ENCODE measurements at places on chromosomes 13 and 19. TPM values are rescaled to one million over a fixed set of nuclear protein-coding genes. Genes with fewer than 3 reads are reported as not detected.

GRCh38 chr19:7395360-7396066 lies 46.8 kb downstream of the ARHGEF18 start:
- H3K27me3 ChIP-seq: no peaks in the 10 kb centered on the region
- peak overlapping the region; percentile 98 for H3K27ac ChIP-seq
- peaks cover 32% of the 10 kb centered on the region for H3K4me1 ChIP-seq
- peaks cover 4% of the 10 kb centered on the region for H3K36me3 ChIP-seq
- peak overlapping the region; percentile 99 for H3K4me3 ChIP-seq

- no peaks in the 10 kb centered on the region for H3K36me3 ChIP-seq
- H3K4me1 ChIP-seq: no peaks in the 10 kb centered on the region
- no peak overlapping the region for H3K27ac ChIP-seq
- peak; percentile 19 for DNase-seq
- H3K27me3 ChIP-seq: no peaks in the 10 kb centered on the region
Observed at GRCh38 chr13:76667551-76667950, 218.7 kb downstream of the KCTD12 start.

DNA sequence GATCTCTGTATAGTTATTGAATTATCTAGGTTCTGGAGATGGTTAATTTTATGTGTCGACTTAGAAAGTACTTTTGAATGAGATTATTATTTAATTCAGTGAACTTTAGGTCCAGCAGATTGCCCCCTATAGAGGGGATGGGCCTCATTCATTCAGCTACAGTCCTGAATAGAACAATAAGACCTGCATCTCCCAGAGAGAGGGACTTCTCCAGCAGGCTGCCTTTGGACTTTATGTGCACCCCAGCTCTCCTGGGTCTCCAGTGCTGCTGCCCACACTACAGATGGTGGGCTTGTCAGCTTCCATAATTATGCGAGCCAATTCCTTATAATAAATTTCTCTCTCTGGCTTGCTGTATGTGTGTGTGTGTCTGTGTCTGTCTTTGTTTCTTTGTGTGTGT lies 39.3 kb upstream of the KL start:
- H3K27me3 ChIP-seq: no peaks in the 10 kb centered on the region
- H3K27ac ChIP-seq: no peak overlapping the region
- no peak for DNase-seq
- no peak overlapping the region for H3K4me3 ChIP-seq
- H3K4me1 ChIP-seq: no peaks in the 10 kb centered on the region

DNA sequence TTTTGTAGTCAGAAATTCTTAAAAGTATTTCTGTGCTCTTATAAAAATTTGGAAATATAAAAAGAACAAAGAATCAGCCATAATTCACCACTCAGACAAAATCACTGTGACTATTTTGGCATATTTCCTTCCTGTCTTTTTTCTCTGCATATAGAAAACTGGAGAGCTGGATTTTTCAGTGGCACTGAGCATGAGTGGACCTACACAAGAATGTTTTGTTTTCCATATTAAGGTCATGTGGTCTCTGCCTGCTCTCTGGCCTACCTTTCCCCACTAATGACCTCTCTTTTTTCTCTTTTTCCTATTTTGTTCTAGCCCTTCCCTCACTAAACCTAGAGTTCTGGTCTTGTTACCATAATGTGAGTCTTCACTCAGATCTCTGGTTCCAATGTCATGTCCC lies 17.6 kb upstream of the USP12 start:
- no peaks in the 10 kb centered on the region for H3K36me3 ChIP-seq
- peaks cover 3% of the 10 kb centered on the region for H3K4me1 ChIP-seq
- H3K27me3 ChIP-seq: no peaks in the 10 kb centered on the region
- no peak overlapping the region for H3K4me3 ChIP-seq
- no peak overlapping the region for H3K27ac ChIP-seq
- no peak for DNase-seq

DNA sequence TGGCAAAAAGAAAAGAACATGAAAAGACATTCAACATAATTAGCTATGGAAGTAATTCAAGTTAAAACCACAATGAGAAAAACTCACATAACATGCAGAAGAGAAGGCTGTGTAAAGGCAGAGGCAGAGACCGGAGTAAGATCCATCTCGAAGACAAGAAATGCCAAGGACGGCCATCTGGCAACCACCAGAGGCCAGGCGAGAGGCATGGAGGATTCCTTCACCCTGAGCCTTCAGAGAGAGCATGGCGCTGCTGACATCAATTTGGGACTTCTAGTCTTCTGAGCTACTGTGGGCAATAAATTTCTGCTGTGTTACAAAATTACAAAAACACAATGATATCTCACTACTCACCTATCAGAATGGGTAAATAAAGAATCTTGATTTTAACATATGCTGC lies 381.0 kb downstream of the TSHZ3 start:
- no peaks in the 10 kb centered on the region for H3K36me3 ChIP-seq
- no peak for DNase-seq
- H3K27ac ChIP-seq: no peak overlapping the region
- no peaks in the 10 kb centered on the region for H3K4me1 ChIP-seq

DNA sequence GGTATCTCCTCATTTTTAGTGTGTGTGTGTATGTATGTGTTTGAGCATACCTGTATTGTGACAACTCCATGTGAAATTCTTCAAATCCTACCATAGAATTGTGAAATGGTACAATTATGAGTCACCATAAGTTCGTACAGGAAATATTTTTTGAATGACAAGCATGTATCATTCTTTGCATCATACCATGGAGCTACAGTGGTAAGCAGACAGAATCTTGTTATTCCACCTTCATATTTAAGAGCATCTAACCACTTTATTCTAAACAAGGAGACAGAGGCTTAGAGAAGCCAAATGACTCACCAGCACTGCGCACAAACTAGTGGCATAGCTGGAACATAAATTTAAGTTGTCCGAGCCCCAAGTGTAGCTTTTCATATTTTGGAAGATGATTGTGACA lies 4.5 kb upstream of the EPSTI1 start:
- no peak overlapping the region for H3K27ac ChIP-seq
- no peak for DNase-seq
- H3K36me3 ChIP-seq: no peaks in the 10 kb centered on the region
- H3K4me1 ChIP-seq: peaks cover 9% of the 10 kb centered on the region

- no peaks in the 10 kb centered on the region for H3K36me3 ChIP-seq
- no peaks in the 10 kb centered on the region for H3K4me1 ChIP-seq
- no peak for DNase-seq
- H3K27me3 ChIP-seq: no peaks in the 10 kb centered on the region
- H3K27ac ChIP-seq: no peak overlapping the region
Observed at GRCh38 chr13:33377411-33377810, 91.9 kb upstream of the STARD13 start.

Gene LENG8
- polyA plus RNA-seq: 248 TPM

Gene ZNF552
- 40.9 TPM for polyA plus RNA-seq

Gene PIH1D1
- polyA plus RNA-seq: 80.8 TPM

Gene OSCAR
- polyA plus RNA-seq: 0.31 TPM

Gene PGLYRP1
- polyA plus RNA-seq: 0.07 TPM

Gene BTBD2
- polyA plus RNA-seq: 96.7 TPM
